ENCODE measurements at places on chromosomes 7 and 10.

- DNase-seq, result no peak
Measured at GRCh38 chr7:135207406-135208101, 3.8 kb downstream of the WDR91 start.

DNA sequence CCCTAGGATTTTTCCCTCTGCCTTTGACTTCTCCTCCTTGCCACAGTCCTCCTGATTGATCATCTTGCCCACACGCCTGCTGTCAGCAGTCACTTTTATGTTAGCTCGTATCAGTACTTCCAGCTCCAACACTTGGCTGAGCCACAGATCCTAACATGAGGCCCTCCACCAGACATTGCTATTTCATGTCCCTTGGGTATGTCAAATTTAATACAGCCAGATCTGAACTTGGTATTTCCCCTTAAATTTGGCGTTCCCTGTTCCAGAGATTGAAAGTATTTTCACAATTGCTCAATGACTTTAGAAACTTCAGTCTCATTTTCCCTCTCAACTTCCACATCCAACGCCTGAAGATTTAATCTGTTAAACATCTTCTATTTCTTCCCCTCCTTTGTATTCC is 140.4 kb downstream of the RNLS start:
- no peak for DNase-seq

- no peak for DNase-seq
Measured at GRCh38 chr10:78179886-78180705, 146.4 kb downstream of the RPS24 start.

DNA sequence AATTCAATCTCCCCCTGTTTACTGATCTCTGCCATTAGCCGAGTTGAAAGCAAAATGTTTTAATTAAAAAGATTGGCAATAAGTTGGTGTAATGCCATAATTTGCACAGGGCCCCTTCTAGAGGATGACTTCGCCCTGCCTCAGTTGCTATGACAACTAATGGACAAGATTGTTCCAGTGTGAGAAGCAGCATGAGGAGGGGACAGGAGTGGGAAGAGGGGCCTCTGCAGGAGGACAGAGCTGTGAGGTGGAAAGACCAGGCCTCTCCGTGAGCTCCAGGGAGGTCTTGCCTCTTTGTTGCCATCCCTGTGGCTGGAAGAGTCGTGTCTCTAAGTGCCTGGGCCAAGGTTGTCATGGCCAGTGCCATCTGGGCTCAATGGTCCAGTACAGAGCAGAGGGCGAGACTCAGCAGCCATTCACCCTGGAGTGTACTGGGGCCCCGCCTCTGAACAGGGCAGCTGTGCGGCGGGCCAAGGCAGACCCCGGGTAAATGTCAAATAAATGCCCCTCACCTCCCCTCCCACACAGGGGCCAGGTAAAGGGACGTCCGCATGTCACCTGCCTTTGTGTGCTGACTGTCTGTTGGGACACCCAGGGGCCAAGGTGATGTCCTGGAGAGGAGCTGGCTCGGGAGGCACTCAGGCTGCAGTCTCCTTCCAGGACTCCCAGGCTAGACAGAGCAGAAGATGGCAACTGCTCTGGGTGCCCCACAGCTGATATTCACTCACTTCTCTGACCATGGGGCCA is 97.0 kb upstream of the RET start:
- DNase-seq, result no peak

DNA sequence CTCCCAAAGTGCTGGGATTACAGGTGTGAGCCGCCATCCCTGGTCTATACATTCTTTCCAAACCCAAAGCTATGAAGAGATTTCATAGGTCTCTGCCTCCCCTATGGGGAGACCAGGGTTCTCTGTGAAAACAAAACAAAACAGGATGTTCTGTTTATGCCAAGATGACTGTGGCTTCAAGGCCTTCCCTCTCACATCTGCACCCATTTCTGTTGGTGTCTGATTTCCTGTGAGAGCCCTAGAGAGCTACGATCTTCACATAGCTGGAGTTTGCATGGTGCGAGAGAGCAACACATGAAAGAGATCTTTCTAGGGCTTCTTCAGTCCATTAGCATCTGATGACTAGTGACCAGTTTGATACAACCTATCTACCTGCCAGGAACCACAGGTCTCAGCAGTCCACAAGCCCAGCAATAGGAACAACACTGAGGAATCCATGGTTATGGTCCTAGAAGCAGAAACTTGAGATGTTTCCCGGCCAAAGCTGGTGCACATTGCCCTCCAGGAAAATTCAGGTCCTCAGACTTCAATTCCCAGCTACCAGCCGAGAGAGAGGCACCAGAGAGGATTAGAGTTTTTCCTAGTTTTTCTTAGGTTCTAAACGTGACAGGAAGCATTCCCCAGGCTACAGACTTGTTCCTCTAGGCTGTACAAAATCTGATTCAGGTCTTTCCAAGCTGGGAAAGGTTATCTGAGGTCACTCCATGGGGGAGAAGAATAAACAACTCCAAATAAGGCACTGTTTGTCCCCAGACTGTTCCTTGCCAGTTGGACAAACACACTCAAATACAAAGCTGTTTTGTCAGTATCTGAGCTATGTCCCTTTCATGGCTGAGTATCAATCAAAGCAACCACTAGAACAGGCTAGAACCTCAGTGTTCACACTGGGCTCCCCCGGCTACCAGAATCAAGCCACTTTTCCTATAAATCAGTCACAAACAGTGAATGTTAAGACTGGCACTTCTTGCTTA is 259.7 kb downstream of the CALN1 start:
- DNase-seq, result no peak

DNA sequence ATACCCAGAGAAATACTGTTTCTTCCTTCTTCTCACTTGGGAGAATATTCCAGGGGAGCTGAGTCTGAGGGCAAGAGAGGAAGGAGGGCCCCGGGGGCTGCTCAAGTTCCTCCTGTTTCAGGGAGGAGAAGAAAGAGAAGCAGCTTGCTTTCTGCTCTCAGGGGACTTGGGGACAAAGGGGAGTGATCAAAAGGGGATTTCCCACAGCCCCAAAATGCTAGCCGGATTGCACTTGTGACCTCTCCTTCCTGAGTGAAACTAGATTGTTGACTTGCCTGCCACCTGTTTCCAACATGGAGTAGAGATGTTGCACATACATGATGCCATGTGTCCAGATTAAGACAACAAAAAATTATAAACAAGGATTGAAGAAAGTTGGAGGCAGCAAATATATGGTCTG is 28.7 kb upstream of the PDCD4 start:
- no peak for DNase-seq

DNA sequence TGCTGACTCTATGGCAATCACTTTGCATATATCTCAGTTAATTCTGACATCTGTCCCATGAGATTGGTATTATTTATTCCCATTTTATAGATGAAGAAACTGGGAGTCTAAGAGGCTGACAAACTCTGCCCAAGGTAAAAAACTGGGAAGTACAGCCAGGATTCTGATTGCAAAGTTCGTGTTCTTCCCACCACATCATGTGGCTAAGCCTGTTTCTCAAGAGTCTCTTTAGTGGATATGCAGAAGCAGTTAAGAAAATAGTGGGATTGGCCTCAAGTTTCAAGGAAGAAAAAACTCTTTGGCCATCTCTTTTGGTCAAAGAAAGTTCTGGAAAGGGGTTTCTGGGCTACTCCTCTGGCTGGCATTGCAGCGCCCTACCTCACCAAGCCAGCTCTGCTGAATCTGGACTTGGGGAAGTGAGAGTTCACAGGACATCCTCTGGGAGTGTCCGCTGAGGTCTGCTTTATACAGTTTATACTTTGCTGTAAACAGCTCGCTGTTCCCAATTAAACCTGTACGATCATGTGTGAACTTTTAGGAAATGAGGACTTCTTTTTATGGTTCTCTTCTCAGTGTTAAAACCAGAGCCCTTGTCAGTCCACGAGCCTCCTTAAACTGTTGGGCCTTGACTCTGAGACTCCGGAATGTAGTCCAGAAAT is 12.2 kb upstream of the BMPR1A start:
- DNase-seq, result no peak

DNA sequence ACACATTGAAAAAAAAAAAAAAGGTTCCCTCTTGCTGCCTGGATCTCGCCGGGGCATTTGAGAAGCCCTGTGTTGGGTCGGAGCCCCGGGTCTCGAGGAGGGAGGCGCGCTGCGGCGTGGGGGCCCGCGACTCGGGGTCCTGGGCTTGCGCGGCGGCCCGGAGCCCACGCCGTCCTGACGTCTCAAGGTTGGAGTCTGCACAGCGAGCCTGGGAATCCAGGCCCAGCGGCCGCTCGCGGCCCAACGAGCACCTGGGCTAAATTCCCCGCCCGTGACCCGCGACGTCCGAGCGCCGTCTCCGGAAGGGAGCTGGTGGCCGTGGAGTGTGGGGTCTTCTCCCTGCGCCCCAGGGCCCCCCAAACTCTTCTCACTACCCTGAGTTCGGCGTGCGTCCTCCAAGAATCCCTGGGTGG is 1.4 kb upstream of the CTBP2 start:
- no peak for DNase-seq

- DNase-seq, result no peak
Measured at GRCh38 chr10:131792011-131792651, 108.7 kb upstream of the PPP2R2D start.

DNA sequence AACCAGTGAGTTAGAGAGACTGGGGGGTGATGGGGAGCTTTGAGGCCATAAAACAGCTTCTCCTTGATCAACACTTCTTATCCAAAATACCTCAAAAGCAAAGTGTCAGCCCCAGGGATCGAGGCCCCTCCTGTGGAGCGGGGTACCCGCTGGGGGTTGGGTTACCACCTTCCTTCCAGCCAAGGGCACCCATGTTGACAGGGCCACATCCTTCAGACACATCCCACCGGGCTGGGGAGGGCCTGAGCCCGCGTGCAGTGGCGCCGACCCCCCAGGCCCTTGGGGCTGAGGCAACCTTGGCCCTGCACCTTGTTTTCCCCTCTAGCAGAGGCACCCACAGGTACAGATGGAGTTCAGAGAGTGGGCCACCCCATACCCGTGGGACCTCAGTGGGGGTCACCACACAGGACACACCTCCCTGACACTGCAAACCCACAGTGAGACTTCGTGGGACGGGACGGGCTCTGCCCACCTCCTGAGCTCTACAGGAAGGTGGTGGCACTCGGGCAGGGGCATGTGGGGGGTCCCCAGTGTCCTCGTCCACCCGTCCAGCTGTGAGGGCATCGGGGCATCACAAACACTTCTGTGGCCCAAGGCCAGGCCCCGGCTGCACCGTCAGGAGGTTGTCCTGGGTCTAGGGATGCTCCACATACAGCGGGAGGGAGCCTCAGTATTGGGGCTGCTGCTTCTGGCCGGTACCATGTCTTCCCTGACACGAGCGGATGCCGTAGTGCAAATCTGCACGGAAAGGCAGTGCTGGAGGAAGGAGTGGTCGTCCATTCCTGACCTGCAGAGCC is 10.7 kb downstream of the DPYSL4 start:
- DNase-seq, result no peak

- no peak for DNase-seq
Measured at GRCh38 chr10:29176845-29177832, 111.7 kb upstream of the LYZL1 start.

DNA sequence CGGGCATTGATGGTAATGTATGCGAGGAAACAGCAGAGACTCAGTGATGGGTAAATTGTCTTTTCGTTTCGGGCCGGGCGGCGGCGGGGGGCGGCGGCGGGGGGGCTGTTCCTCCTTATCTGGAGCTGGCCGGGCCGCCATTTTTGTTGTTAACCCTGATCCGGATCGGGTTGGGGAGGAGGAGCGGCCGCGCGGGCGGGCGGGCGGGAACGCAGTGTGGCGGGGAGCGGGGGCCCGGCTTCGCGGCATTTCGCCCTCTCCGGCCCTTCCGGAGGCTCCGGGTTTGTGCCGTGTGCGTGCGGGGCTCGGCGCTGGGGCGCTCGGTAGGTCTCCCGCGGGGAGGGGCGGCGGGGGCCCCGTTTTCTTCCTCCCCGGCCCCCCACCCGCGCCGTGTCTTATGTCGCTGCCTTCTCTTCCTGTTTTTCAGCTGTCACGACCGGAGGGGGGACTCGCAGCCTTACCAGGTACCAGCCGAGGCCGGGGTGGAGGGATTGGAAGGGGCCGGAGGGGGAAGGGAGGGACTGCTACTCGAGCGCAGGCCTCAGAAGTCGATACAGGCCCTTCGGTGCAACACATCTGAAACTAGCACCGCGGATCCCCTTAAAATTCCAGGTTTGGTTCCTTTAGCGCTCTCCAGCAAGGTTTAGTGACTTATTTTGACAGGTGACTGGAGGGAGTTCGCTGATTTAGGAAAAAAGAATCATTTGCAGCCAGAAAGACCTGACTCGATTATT is 820 bp downstream of the WAC start:
- DNase-seq, result peak; percentile 33

DNA sequence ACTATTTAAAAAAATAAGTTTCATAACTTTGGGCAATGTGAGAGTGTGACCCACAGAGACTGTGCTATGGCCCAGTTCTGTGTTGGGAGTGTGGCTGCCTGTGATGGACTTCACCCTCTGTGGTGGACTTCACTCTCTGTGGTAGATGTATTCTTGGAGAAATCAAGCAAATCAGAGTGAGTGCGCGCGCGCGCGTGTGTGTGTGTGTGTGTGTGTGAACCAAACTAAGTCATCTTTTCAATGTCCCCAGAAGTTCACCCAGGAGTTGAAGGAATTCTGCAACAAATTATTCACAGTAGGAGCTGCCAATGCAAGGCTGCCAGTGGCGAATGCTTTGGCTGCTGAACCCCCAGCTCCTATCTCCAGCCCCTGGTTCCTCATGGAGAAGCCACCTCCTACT is 184.5 kb downstream of the ADAM12 start:
- no peak for DNase-seq

DNA sequence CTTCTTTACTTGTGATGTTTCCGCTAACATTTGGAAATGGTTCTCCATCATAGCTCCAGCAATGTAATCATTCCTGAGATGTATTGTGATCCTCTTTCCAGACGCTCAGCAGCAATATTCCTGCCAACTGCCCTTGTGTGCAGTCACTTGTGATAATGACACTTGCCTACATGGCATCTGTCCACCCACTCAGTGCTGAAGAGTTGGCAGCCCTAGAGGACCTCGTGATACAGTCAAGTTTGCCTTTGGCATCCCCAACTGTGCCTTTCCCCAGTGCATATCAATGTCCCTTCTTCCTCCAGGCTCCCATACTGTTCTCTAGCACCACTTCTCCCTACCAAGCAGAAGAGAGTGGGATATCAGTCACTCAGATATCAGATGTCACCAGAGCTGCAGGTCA is 64.9 kb downstream of the MYOF start:
- DNase-seq, result no peak

Measured in stimulated activated CD4-positive, alpha-beta T cell treated with anti-CD3 and anti-CD28 coated beads, Interleukin-15, amount 100 ng/mL, for 1 hour (primary cell).